Activated CD8-positive, alpha-beta memory T cell treated with anti-CD3 and anti-CD28 coated beads for 24 hours (primary cell): ENCODE measurements at places on chromosomes 3 and 15.

- DNase-seq = no peak
These were observed 16.4 kb downstream of the CCR1 start for GRCh38 chr3:46191730-46192129.

- no peak for DNase-seq
These were observed 138.0 kb downstream of the RBPMS2 start for GRCh38 chr15:64637412-64637811.

GRCh38 chr3:142269767-142270166 is 44.4 kb upstream of the GK5 start:
- DNase-seq = no peak

DNA sequence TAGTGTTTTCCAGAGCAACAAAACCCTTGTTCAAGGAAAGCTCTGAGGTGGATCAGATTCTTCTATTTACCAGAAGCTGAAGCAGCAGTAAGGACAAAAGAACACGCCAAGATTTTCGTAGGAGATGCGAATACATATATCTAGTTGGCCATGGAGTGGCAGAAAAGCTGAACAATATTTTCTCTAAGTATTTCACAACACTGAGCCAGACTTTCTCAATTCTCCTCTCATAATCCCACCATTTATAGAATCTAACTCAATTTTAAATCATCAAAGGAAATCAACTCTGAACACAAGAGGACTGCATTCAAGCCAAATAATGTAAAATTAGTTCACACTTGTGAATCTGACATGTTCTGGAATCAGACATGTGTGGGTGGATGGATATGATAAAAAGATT is 775.0 kb downstream of the ROBO1 start:
- no peak for DNase-seq

- no peak for DNase-seq
These were observed 36.2 kb downstream of the MRAS start for GRCh38 chr3:138384531-138384930.

- no peak for DNase-seq
These were observed 3.2 kb downstream of the ALAS1 start for GRCh38 chr3:52200981-52201679.

GRCh38 chr15:38252481-38253350 is at the start of gene SPRED1:
SPRED1 (plus strand) TSS chr15:38252836; CDS start chr15:38253186, 350 bp downstream.
- DNase-seq = peak; percentile 70

GRCh38 chr15:81282911-81283310 is 41.0 kb downstream of the STARD5 start:
- no peak for DNase-seq

- DNase-seq = no peak
These were observed 32.9 kb upstream of the ZNF770 start for GRCh38 chr15:35020974-35021373.

- DNase-seq = no peak
These were observed 5.4 kb upstream of the CFAP91 start for GRCh38 chr3:119697394-119697793.

DNA sequence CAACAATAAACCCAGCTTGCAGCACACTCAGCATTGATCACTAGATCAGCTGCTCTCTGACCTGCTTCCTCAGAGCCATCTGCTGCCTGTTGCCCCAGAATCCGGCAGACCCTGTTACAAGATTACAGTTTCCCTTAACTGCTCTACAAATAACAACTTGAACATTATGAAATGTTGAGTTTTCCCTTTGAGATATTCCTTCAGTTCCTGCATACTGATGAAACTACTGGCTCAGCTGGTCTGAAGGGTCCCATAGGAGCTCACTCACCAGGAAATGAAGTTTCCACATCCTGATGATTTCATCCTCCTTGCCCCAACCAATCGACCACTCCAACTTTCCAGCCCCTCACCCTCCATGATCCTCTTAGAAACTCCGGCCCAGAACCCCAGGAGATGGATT is 281.9 kb downstream of the OCA2 start:
- no peak for DNase-seq

GRCh38 chr3:100603469-100603868 is 5.9 kb upstream of the ADGRG7 start:
- DNase-seq = no peak

DNA sequence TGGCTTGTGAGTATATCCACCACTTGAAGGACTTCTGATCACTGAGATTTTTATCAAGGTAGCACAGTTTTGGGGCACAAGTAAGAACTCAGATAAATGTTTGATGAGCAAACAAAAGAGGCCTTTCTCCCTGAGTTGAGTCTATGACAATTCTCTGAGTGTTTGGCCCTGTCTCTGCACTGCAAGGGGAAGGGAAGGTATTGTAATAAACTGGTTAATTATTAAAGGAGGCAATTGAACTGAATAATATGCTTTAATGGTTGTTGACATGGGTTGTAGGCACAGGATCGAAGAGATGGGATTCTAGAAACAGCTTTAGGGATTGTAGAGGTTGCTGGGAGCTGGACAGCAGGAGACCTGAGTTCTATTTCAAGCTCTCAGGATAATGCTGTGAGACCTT is 95.0 kb upstream of the MRPL3 start:
- no peak for DNase-seq

- no peak for DNase-seq
These were observed 6.9 kb downstream of the MAP1A start for GRCh38 chr15:43524254-43524845.

DNA sequence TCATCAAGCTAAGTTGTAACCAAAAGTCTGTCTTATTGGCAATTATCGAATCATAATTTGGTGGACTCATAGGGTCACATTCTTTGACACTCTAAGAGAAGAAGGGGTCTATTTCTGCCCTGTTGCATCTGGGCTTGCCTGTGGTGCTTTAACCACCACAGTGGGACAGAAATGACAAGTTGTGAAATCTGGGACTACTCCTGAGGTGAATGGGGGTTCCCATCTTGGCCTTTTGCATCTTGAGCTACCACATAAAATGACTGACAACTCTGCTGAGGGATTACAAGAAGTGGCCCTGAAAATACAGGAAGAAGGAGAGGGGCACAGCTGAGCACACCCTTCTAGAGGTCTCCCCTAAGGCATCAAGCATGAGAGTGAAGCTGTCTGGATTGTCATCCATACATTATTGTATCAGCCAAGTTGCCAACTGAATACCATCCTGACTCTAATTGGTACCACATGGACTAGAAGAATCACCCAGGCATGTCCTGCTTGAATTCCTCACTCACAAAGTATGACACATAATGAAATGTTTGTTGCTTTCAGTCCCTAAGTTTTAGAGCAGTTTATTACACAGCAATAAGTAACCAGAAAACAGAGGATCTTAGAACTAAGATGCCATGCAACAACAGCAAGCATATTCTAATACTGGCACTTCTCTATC is 306.5 kb downstream of the ROBO1 start:
- no peak for DNase-seq

GRCh38 chr3:42773409-42773751 is 327 bp upstream of the CCDC13 start:
- no peak for DNase-seq

DNA sequence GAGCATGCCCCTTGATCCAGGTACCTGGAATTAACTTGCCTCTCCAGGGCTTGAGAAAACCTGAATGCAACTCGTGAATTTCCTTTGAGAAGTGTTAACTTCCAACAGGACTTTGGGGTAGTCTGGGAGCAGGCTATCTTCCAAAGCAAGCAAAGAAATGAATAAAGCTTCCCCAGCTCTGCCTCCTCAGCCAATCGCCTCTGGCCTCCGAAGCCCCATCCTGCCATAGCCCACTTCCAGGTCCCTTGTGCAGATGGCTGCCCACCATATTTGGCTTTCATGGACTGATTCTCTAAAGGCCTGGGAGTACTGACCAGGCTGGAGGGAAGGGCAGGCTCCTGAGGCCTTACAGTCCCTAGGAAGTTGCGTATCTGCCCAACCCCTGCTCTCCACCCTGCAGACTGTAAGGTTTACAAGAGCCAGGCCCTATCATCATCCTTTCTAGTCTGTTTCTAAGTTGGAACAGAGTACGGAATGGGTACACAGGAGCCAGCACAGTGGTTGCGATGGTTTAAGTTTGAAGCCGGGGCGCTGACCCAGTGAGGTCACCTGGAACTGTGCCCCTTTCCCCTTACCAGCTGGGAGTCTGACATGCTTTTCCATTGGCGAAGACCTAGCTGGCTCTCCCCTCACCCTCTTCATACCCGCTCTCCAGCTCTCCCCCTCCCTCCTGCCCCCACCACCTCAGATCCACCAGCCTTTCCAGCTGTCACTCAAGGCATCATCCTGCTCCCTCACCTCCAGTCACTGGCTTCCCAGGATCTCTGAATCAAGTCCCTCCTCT is 1.1 kb upstream of the PML start:
- no peak for DNase-seq

- no peak for DNase-seq
These were observed 134.1 kb upstream of the MNS1 start for GRCh38 chr15:56598991-56599390.

DNA sequence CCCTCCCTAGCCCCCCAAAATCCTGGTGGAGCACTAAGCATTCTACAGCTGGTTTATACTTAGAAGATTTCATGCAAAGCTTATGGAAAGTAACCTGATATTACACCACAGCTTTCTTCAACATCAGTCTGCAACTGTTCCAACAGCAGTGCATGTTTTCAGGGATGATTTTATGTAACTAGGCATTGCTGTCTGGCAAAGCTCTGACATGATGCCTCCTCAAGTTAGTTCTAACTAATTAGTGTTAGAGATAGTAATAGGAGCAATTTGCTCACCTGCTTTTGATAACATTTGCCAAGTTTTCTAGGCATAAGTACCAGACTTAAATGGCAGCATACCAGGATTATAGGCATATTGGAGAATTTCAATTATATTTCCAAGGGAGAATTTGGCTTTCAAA is 330.3 kb upstream of the SGO1 start:
- DNase-seq = no peak

GRCh38 chr3:3023111-3023745 is 86.9 kb downstream of the IL5RA start:
- no peak for DNase-seq

GRCh38 chr3:105260385-105260784 is 106.3 kb upstream of the ALCAM start:
- no peak for DNase-seq

DNA sequence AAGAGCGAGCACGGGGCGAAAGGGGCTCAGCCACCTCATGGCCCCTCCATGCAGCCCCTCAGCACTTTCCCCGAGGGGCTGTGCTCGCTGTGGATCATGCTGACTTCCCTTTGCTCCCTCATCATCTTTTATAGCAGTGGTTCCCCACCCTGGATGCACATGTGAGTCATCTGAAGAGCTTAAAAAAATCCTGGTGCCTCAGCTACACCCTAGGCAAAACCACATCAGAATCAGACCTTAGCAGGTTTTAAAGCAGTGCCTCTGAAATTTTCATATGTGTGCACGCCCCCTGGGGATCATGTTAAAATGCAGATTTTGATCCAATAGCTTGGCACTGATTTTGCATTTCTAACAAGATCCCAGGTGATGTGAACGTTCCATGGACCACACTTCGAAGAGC is 50.9 kb downstream of the FEM1B start:
- DNase-seq = no peak

DNA sequence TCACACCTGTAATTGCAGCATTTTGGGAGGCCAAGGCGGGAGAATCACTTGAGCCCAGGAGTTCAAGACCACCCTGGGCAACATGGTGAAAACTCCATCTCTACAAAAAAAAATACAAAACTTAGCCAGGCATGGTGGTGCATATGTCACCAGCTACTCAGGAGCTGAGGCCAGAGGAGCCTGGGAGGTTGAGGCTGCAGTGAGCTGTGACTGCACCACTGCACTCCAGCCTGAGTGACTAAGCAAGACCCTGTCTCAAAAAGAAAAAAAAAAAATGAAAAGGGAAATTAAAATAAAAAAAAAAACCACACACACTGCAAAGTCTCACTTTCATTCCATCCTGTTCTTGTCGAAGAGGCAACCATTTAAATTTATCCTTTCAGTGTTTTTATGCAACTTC is 100.8 kb upstream of the PIAS1 start:
- DNase-seq = no peak

- no peak for DNase-seq
These were observed 110.4 kb downstream of the LRRC28 start for GRCh38 chr15:99361545-99362185.

DNA sequence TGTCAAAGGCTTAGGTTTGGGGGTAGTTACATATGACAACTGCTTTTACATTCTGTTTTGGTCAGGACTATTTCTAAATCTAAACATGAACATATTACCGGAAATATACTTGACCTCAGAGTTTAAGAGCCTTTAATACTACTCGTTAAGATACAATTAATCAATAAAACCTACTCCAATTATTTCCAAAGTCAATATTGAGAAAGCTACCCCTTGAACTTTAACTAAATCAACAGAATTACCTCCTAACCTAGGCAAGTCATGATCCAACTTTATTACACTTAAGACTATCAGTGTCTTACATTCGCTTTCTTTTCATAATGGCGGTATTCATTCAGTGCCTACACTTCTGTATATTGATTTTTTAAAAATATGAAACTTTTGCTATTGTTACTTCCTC is 107.7 kb downstream of the RAP2B start:
- DNase-seq = no peak

GRCh38 chr3:138062037-138062436 is 52.1 kb downstream of the CLDN18 start:
- no peak for DNase-seq

DNA sequence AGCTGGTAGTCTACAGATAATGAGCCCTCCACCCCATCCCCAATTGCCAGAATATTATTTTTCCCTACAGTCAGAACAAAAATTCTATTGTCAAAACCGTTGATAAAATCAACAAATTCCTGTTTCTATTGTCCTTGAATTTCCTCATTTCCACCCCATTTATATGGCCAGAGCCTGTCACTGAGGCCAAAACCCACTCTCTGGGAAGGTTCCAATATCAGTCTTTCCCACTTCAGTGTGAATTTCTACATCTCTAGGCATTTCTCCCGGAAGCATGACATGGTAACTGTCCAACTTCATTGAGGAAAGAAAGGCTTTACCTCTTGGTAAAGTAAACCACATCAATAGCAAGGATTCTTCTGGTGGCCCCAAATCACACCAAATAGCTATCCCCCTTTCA is 41.6 kb downstream of the C2CD4A start:
- DNase-seq = no peak

GRCh38 chr3:146896711-146897110 is 291.6 kb upstream of the PLSCR5 start:
- no peak for DNase-seq

DNA sequence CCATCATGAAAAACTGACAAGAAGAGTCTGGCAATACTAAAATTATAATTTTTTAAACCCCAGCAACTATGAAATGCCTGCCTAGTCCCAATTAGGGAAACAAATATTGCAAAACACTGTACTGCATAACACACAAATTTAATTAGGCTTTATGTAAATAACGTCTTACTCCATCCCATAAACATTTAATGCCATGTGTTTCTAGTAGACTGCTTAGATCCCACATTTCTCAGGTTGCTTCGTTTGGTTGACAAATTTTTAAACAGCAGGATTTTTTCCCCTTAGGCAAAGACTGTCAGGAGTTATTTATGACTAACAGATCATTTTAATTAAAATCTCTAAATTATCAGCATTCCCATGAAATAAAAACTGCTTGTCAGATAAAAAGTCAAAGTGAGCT is 29.9 kb downstream of the EIF2AK4 start:
- DNase-seq = no peak

- DNase-seq = no peak
These were observed 36.2 kb upstream of the PLSCR2 start for GRCh38 chr3:146505516-146505915.

GRCh38 chr15:90948506-90948905 is 6.2 kb upstream of the RCCD1 start:
- DNase-seq = no peak
